ENCODE measurements at places on chromosomes 11 and 22.

GRCh38 chr22:40410272-40410671 lies 39.9 kb downstream of the SGSM3 start:
- DNase-seq, result no peak

DNA sequence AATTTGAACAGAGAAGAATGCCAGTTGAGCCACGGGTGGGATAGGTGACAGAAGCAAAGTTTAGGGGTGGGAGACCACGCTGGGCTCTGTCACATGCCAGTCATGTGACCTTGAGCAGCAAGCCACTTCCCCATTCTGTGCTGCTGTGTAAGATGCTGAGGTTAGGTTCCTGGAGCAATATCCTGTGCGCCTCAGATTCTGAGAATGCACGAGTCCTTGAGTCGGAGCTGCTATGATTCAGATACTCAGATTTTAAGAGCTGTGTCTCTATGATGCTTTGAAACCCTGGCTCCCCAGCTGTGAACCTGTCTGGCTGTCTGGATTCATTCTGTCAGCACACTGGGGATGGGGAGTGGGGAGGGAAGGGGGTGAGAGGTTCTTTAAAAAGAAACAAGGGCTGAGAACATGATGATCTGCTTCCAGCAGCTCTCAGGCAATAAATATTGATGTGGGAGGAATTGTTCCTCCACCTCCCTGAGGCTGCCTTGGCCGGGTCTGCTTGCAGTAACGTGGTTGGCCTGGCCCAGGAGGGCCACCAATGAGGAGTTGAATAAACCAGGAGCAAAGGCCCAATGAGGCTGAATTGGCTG lies 24.0 kb downstream of the SLCO2B1 start:
- peak; percentile 58 for DNase-seq

- no peak for DNase-seq
These were observed 79.1 kb downstream of the SNX19 start for GRCh38 chr11:130837194-130837593.

GRCh38 chr11:34416088-34416487 lies 22.6 kb upstream of the CAT start:
- DNase-seq, result no peak

DNA sequence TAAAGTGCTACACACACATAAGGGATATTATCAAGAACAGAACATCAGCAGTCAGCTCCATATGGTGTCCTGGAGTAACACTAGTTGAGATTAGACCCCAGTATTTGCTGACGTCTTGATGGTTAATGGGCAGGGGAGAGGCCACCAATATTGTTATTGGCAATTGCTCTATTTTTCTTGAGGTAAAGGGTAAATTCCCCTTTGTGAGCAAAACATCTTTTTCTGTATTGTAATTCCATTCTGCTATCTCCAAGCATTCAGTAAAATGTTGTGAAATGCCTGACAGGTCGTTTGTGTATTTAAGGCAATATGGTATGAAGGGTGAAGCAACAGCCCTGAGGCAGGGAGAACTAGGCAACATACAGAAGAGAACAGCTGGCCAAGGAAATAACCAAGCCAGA lies 21.9 kb downstream of the PC start:
- DNase-seq, result no peak

- no peak for DNase-seq
These were observed 126.0 kb upstream of the CADM1 start for GRCh38 chr11:115630214-115630613.

GRCh38 chr11:129854232-129854805 lies 38.7 kb downstream of the TMEM45B start:
- DNase-seq, result no peak

DNA sequence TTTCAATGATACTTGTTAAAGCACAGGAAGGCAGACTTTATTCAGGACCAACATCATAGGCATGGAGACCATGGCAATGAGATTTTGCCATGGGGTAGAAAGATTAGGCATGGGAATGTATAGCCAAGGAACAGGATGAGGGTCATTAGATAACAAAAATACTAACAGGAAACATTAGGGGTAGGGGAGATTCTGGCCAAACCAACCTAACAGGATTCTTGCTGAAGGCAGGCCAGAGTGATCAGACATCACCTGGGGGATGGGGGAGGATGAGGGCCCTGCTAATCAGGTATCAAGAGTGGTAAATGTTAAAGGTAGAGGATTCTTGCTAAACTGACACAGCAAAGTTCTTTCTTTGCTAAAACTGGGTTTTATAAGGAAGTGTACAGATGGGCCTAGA lies 481.8 kb downstream of the ETS1 start:
- DNase-seq, result no peak

GRCh38 chr11:9461760-9462134 lies 935 bp downstream of the ZNF143 start:
- DNase-seq, result peak; percentile 31

- no peak for DNase-seq
These were observed 66.1 kb downstream of the TENM4 start for GRCh38 chr11:79374727-79375126.

- no peak for DNase-seq
These were observed 76.1 kb upstream of the RTL6 start for GRCh38 chr22:44574057-44574639.

- DNase-seq, result no peak
These were observed 9.3 kb upstream of the CD3E start for GRCh38 chr11:118295199-118295598.

- no peak for DNase-seq
These were observed 54.9 kb downstream of the ZC3H12C start for GRCh38 chr11:110147962-110148709.

GRCh38 chr11:115333121-115333520 lies 171.1 kb downstream of the CADM1 start:
- DNase-seq, result no peak

DNA sequence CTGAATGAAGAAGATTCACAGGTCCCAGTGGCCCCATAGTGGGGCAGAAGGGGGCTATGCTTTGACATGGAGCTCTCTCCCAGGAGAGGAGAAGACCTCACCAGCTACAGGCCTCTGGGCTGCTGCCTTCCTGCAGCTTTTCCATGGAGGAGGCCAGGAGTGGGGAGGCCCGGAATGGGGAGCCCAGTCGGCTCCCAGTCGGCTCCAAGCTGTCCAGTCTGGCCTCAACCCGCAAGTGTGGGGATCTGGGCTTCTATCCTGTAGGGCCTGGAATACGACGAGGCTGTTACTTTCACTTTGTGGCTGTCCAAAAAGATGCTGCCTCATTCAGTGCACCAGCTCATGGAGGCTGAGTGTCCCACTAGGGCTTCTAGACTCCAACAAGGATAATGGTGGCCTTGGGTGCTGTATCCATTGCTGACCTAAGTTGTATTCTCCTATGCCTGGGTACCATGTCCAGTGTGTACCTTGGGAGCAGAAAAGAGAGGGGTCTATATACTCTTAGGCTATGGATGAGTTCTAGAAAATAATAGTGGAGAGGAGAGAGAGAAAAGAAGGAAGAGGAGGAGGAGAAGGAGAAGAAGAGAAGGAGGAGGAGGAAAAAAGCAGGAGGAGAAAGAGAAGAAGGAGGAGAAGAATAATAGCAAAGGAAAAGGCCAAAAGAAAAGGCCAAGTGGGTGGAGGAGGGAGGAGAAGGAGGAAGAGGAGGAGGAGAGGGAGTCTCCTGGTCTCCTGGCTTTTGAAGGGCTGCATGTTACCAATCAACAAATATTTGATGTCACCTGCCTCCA lies 1.1 kb downstream of the MYO18B start:
- no peak for DNase-seq

DNA sequence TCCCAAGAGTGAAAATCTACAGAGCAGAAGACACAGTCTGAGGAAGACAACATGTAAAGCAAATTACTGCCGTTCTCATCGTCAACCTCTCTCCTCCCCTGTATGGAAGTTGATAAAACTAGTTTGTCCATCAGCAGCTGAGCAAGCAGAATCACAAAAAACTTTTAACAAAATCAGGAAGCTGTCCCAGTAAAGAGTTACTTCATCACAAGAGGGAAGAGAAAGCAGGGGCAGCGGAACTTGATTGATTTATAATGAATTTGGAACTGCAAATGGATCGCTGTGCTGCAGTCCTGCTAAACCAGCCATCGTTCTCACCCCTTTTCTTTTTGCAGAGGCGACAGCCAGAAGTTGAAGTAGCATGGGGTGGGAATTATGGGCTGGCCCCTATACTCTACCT lies 13.7 kb upstream of the UCP3 start:
- no peak for DNase-seq

GRCh38 chr11:65218446-65218845 lies 36.7 kb downstream of the CAPN1 start:
- DNase-seq, result no peak

DNA sequence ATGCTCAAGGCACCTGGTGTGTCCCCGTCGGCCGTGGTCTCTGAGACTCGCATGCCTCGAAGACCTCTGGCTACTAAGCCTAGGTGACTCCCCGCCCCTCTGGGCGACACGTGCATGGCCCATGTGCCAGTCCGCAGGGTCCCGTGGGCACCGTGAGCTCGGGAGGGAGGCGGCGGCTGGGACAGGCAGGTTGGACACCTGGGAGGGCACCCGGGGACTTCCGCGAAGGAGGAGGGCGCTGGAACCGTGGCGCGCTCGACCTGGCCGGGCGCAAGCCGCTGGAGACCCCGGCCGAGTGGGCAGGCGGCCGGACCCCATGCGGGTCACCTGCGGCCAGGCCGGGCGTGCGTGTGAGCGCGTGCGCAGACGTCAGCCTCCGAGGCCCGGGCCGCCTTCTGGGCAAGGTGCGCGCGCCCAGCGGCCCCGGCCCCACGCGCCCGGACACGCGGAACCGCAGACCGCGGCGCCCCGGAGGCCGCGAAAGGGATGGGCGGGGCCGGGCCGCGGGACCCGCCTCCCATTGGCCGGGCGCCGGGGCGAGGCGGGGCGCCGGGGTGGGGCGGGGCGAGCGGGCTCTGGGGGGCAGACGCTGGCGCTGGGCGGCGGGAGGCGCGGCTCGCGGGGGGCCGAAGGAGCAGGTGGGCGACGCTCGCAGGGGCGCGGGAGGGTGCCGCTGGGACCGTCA lies 579 bp upstream of the RASD2 start:
- peak; percentile 72 for DNase-seq

GRCh38 chr11:117259417-117259816 lies 26.9 kb downstream of the RNF214 start:
- no peak for DNase-seq
